ENCODE measurements at places on chromosomes 13 and 19. TPM values are rescaled to one million over a fixed set of nuclear protein-coding genes. Genes with fewer than 3 reads are reported as not detected.

FFAR2 gene
- 0.65 TPM for polyA plus RNA-seq

GRIN3B gene
- polyA plus RNA-seq, result 0.22 TPM

ZNF223 gene
- 3.5 TPM for polyA plus RNA-seq

CDX2 gene
- polyA plus RNA-seq, result not detected

PGLYRP2 gene
- not detected for polyA plus RNA-seq

CFAP97D2 gene
- not detected for polyA plus RNA-seq

GPC5 gene
- polyA plus RNA-seq, result 0.48 TPM

FGF22 gene
- polyA plus RNA-seq, result 0.28 TPM

PCDH17 gene
- polyA plus RNA-seq, result 6.1 TPM

COL4A1 gene
- 706 TPM for polyA plus RNA-seq

KLK15 gene
- polyA plus RNA-seq, result not detected

ZNF729 gene
- polyA plus RNA-seq, result not detected

KLK12 gene
- polyA plus RNA-seq, result not detected

PTPRS gene
- 44.8 TPM for polyA plus RNA-seq

IRGC gene
- polyA plus RNA-seq, result not detected

TUBB4A gene
- polyA plus RNA-seq, result 0.49 TPM

TMC4 gene
- 5.7 TPM for polyA plus RNA-seq

CEACAM4 gene
- not detected for polyA plus RNA-seq

EDNRB gene
- polyA plus RNA-seq, result 10.6 TPM

LGALS14 gene
- not detected for polyA plus RNA-seq

KLC3 gene
- polyA plus RNA-seq, result 0.41 TPM

ZSCAN4 gene
- polyA plus RNA-seq, result not detected

SLC27A5 gene
- polyA plus RNA-seq, result 6.1 TPM

PCCA gene
- 27.5 TPM for polyA plus RNA-seq

HCST gene
- 8.3 TPM for polyA plus RNA-seq

DPRX gene
- polyA plus RNA-seq, result not detected

LRRC8E gene
- not detected for polyA plus RNA-seq

MZF1 gene
- polyA plus RNA-seq, result 19.9 TPM

BST2 gene
- polyA plus RNA-seq, result 11.4 TPM

PLD3 gene
- polyA plus RNA-seq, result 242 TPM

PEX11G gene
- 4.0 TPM for polyA plus RNA-seq

ZNF555 gene
- polyA plus RNA-seq, result 13.3 TPM

Data from hindlimb muscle (tissue), 1 donor.